Retinal pigment epithelial cell (primary cell): ENCODE measurements at places on chromosomes 3 and 15.

- no peak for DNase-seq
These were observed 8.4 kb downstream of the PROK2 start for GRCh38 chr3:71776538-71776937.

- DNase-seq = no peak
These were observed 164.3 kb downstream of the LRRK1 start for GRCh38 chr15:101083336-101084045.

GRCh38 chr3:188571531-188572095 is 417.7 kb downstream of the LPP start:
- no peak for DNase-seq

- peak; percentile 34 for DNase-seq
These were observed 55.4 kb upstream of the SPPL2A start for GRCh38 chr15:50820808-50821382.

- DNase-seq = no peak
These were observed 241.1 kb downstream of the PLCL2 start for GRCh38 chr3:17125738-17126442.

GRCh38 chr15:56805466-56806147 is 72.3 kb upstream of the ZNF280D start:
- peak; percentile 78 for DNase-seq

- no peak for DNase-seq
These were observed 19.5 kb downstream of the PRKCD start for GRCh38 chr3:53180305-53181023.

DNA sequence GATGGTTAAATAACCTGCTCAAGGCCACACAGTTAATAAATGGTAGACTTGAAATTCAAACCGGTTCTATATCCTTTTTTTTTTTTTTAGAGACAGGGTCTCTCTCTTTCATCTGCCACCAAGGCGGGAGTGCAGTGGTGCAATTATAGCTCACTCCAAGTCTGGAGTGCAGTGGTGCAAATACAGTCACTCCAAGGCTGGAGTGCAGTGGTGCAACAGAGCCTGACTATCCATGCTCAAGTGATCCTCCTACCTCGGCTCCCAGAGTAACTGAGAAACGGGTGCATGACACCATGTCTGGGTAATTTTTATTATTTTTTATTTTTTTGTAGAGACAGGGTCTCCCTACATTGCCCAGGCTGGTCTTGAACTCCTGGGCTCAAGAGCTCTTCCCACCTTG is 23.4 kb downstream of the DPP8 start:
- no peak for DNase-seq

DNA sequence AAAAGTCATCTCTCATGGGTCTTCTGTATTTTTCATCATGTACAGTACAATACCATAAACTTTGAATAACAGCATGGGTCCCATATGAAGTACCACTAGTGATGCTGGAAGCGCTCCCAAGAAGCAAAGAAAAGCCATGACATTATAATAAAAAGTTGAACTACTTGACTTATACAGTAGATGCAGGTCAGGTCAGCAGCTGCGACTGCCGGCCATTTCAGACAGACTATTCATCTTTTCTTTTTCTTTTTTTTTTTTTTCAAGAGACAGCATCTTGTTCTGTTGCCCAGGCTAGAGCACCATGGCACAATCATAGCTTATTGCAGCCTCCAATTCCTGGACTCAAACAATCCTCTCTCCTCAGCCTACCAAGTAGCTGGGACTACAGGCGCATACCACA is 10.2 kb downstream of the RAF1 start:
- no peak for DNase-seq

- no peak for DNase-seq
These were observed 18.0 kb downstream of the TMEM44 start for GRCh38 chr3:194615226-194615625.

GRCh38 chr15:65949491-65949890 is 80.2 kb downstream of the RAB11A start:
- DNase-seq = no peak

DNA sequence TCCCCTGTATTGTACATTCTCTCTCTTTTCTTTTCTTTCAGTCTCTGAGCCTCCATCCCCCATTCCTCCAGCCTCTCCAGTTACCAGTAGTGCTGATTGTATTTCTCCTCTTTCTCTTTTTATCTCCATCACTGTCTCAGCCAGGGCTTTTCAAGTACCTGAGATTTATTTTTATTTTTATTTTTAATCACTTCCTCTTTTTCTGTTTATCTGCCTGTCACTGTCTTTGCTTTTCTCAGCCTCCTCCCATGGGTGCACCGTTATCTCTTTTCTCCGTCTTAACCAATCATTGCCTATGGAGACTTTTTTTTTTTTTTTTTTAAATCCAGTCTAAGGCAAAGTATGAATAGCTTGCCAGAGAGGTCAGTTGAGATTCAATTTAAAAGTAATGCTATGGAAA is 359.3 kb downstream of the GAP43 start:
- no peak for DNase-seq
